ENCODE measurements at places on chromosomes 12 and 14. TPM values are rescaled to one million over a fixed set of nuclear protein-coding genes. Genes with fewer than 3 reads are reported as not detected.
A peak's percentile ranks its signal among the peaks of the same experiment; 100 is the strongest.

DNA sequence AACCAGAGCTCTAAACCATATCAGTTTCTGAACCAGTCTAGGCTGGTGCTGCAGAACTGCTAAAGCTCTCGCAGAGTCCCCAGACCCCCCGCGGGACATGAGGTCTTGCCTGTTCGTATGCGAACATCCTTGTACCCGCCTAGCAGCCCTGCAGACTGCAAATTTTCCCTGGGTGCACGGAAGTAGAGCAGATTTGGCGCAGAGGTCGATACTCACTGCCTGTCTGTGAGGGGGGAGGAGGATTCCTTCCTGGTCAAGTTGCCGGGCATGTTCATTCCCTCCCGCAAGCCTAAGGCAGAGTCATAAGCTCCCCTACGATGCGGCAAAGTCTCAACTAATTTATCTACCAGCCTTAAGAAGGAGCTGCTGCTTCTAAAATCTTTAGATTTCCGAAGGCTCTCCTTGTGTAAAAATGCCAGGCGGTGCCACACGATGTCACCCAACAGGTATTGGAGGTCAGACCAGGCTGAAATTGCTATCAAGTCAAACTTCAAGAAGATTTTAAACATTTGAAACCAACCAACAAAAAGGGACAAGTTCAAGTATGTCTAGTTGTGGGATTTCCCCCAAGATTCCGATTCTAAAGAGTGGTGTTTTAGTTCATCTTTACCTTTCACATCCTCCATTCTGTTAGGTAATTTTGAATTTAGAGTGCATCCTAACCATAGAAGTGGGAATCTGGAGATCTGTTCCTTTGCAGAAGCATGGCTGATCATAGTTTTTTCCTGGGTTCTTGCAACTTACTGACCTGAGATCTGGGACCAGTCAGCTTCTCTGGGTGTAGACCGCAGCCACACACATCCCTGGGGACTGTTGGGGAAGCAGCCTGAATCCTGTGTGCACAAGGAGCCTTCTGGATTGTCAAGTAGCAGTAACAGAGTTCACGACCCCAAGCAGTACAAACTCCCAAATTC lies 1.6 kb upstream of the PAX9 start:
- no peak for DNase-seq

GRCh38 chr14:50714450-50715073 lies 46.5 kb upstream of the SAV1 start:
- DNase-seq: peak; percentile 70

Gene C12orf54
- not detected for total RNA-seq

DNA sequence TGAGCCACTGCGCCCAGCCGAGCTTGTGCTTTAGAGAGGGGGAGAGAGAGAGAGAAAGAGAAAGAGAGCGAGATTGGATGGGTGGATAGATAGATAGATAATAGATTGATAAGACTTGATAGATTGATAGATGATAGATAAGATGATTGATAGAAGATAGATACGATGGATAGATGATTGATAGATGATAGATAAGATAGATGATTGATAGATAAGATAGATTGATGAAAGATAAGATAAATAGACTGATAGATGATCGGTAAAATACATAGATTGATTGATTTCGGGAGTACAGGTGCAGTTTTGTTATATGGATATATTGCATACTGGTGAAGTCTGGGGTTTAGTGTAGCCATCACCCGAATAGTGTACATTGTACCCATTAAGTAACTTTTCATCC lies 65.9 kb downstream of the SPRING1 start:
- no peak for DNase-seq

DNA sequence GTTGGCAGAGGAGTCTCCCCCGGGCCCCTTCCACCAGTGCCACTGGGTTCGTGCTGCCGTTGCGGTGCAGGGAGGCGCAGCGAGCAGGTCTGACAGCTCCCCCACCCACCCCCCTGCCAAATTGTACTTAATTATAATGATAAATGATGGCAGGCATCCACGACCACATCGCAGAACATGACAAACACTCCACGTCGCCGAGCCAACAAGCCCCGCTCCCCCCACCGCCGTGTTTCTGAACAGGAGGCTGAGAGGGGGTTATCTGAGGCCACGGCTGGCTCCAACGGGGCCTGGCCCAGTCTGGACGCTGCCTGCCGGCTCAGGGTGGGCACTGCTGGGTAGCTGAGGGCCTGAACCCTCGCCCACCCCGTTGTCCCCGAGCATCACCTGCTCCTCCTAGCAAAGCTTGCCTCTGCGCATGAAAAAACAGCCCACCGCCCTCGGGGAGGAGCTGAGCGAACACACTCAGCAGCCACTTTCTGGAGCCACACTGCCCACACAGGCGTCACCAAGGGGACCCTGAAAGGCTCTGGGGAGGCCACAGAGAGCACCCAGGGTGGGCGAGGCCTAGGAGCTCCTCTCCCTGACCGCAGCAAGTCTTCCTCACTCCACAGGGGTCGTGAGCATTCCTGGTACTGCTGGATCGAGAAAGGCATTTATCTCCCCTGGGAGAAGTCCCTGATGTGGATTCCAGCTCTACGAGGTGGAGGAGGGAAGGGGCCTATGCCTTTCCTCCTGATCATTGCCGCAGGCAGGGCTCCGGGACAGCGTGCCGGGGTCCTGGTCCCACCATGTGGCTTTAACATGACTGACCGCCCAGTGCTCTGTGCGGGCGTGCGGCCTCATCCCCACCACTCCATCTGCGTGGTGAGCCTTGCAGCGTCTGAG lies 35.4 kb upstream of the DIO3 start:
- DNase-seq: peak; percentile 12

DNA sequence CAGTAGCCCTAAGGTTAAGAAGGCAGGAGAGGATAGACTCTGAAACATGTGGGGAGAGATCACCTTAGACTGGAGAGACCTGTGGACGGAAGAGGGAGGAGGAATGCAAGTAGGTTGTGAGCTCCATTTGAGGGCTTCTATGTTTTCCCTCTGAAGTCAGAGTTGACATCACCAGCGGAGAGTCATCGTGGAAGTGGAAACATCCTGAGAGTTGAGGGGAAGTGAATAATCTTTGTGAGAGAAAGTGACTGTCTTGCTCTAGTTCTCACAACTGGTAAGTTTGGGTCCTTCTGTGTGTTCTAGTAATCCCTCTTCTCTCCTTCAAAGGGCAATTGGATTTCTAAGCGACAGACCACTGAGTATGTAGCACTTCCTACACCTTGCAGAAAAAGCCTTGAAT lies 103.6 kb upstream of the CCND2 start:
- no peak for DNase-seq

GRCh38 chr12:131091976-131092691 lies 138.4 kb downstream of the ADGRD1 start:
- DNase-seq: no peak

GRCh38 chr14:24556756-24557155 lies 19.3 kb downstream of the CTSG start:
- no peak for DNase-seq

Gene PIANP
- total RNA-seq: 0.36 TPM

Gene CFAP73
- not detected for total RNA-seq

Gene GLT1D1
- 1.4 TPM for total RNA-seq

Gene PTGER2
- not detected for total RNA-seq

- no peak for DNase-seq
Observed at GRCh38 chr14:38716926-38717325, 386.1 kb downstream of the SEC23A start.

- no peak for DNase-seq
Observed at GRCh38 chr14:25411781-25412757, 362.1 kb upstream of the STXBP6 start.

- DNase-seq: no peak
Observed at GRCh38 chr12:57237596-57237931, 8.1 kb downstream of the SHMT2 start.

Gene CABP1
- not detected for total RNA-seq

DNA sequence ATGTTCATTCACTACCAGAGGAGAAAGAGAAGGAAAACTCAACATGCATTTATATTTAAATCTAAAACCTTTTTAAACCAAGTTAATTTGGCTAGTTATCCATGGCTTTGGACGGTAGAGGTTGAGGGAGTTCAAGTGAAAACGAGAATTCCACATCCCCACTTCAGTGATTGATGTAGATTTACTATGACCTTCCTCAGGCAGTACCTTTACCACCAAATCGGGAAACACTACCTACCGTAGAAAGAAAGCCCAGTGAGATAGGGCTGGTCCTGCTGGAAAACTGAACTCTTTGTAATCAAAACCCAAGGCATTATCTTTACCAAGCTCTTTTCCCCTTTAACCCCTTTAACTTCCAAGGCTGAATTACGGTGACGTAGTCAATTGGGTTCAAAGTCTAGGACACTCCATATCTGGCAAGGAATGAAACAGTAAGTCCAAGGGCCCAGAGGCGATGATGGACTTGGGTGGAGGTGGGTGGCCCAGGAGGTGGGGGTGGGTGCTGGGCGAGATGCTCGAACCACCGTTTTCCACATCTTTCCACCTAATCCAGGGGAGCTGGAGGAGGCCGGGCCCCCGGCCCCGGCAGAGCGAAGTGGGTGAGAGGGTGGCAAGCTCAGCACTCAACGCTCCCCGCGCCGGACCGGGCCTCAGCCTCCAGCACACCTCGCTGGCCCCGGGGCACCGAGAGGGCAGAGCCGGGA lies 618 bp downstream of the SEC23A start:
- DNase-seq: peak; percentile 57

DNA sequence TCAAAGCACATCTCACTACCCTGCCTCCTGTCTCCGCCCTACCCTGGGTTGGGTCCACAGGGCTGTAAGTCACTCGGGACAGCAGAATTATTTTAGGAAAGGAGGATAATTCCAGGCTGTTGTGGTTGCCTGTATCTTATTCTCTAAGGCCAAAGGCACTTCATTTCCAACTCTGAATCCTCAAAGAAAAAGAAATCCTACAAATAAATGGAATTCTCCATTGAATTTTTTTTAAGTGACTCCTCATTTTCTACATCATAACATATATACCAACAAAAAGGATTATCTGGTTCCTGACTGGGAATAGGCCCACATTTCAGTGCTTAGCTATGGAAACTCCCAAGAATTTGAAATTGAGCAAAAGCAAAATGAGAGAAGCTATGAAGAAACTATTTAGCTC lies 186.4 kb downstream of the ITPR2 start:
- no peak for DNase-seq

- no peak for DNase-seq
Observed at GRCh38 chr14:105171004-105171673, 2.6 kb upstream of the JAG2 start.

All from cardiac muscle cell (in vitro differentiated cells and primary cell).